ENCODE measurements at places on chromosomes 1 and 21.

- DNase-seq, result no peak
These were observed 39.9 kb upstream of the ACTRT2 start for GRCh38 chr1:2981388-2981787.

DNA sequence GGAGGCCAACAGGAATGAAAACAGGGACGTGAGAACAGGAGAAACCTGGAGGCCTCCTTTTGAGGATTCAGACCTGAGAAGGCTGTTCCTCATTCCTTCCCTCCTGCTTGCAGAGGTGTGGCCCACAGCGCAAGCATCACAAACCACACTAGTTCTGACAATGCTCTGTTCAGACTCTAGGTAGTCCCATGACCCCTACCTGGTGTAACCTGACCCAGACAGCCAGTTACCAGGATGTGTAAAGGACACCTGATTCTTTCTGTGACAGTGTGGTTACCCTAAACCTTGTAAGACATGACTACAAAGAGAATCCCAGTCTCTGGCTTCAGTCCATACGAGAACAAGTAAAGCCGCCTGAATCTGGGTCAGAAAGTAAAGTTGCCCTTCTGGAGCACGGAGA lies 3.2 kb downstream of the MECR start:
- DNase-seq, result no peak

GRCh38 chr1:30810416-30811080 lies 53.0 kb upstream of the LAPTM5 start:
- no peak for DNase-seq

GRCh38 chr1:151512326-151512725 lies 1.1 kb downstream of the CGN start:
- no peak for DNase-seq

DNA sequence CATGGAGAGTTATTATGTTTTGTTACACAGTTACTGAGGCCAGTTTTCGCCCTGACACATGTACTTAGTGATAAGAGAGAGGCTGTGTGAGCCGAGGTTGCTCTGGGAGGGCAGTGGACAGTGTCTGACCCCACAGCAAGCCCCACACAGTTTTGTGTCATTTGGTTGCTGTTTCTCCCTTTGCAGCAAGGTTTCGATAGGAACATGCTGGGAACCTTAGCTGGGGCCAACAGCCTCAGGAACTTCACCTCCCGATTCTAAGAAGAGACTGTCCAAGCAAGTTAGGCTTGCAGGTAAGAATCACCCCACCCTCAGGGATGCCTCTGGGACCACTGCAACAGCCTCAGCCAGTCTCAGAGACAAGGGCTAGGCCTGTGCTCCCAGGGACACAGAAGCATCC lies 45.3 kb downstream of the PKP1 start:
- no peak for DNase-seq

- peak; percentile 15 for DNase-seq
These were observed at the start of gene LRRC7 for GRCh38 chr1:69567652-69568420. LRRC7 (plus strand) TSS chr1:69567922; CDS start chr1:69568640, 718 bp downstream.
